ENCODE measurements at places on chromosomes 13 and 19.

GRCh38 chr13:74128156-74128767, 5.9 kb downstream of the KLF12 start:
- no peak for DNase-seq

GRCh38 chr13:99639126-99639525, 137.9 kb downstream of the TM9SF2 start:
- DNase-seq = no peak

DNA sequence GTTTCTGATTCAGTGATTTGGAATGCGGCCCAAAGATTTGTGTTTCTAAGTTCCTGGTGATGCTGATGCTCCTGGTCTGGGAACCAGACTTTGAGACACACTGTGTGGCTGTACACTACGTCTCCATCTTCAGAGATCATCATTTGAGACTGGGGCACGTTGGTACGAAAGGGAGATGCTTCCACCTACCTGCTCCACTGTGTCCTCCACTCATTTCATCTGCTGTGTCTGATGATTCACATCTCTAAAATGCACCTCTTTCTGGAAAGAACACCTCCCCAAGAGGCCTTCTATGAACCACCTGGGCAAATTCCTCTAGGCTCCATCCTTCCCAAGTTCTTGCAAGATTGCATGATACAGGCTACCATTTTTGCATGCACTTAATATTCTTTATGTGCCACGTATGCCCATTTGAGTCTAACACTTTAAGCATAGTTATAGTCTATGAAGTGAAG, 58.6 kb downstream of the ERCC5 start:
- no peak for DNase-seq

GRCh38 chr13:73259061-73260017, 200.5 kb downstream of the KLF5 start:
- DNase-seq = no peak

- DNase-seq = no peak
Measured at GRCh38 chr13:41034881-41035280, 15.8 kb upstream of the ELF1 start.

GRCh38 chr19:14089662-14090508, 666 bp downstream of the SAMD1 start:
- peak; percentile 50 for DNase-seq

- no peak for DNase-seq
Measured at GRCh38 chr13:95452375-95452774, 100.1 kb upstream of the CLDN10 start.

GRCh38 chr13:35198613-35199200, 256.6 kb downstream of the NBEA start:
- no peak for DNase-seq

DNA sequence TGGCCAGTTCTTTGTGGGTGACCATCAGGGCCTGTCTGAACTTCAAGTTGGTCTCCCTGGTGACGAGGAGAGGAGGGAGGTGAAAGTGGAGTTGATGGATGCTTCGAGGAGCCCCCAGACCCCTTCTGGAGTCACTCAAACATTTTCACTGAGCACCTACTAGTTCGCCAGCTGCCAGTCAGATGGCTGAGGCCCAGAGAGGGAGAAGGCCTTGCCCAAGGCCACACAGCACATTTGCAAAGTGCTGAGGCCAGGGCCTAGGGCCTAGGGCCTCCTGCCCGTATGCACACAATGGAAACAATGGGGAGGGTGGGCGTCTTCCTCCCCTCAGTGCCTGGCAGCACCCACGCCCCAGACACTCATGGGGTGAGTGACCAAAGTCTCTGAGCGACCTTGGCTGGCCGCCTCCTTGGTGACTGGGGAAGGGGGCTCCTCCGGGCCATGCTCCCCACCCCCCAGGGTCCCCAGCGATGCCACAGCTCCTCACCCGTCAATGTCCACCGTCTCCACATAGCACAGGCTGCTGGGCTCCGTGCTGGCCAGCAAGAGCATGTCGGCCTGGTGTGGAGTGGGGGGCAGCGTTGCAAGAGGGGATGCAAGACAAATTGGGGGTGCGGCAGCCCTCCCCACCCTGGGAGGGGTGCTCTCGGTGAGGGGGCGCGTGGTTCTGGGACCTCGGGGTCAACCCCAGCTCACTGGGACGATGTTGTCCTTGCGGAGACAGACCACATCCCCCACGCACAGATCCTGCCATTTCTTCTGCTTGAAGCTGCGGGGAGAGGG, 6.5 kb downstream of the ATP8B3 start:
- no peak for DNase-seq

GRCh38 chr19:5172859-5173630, 167.6 kb downstream of the PTPRS start:
- no peak for DNase-seq

DNA sequence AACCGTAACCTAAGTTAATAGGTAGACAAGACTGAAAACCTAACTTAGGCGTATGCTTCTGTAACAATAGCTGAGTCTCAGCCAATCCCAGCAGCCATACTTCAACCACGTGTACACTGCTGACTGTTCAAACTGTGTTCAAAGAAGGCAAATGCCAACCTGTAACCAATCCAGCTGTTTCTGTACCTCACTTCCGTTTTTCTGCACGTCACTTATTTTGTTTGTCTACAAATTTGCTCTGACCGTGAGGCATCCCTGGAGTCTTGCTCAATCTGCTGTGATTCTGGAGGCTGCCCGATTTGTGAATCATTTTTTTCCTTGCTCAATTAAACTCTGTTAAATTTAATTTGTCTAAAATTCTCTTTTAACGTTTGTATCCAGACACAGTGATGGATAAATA, 59.2 kb downstream of the EDNRB start:
- DNase-seq = no peak

DNA sequence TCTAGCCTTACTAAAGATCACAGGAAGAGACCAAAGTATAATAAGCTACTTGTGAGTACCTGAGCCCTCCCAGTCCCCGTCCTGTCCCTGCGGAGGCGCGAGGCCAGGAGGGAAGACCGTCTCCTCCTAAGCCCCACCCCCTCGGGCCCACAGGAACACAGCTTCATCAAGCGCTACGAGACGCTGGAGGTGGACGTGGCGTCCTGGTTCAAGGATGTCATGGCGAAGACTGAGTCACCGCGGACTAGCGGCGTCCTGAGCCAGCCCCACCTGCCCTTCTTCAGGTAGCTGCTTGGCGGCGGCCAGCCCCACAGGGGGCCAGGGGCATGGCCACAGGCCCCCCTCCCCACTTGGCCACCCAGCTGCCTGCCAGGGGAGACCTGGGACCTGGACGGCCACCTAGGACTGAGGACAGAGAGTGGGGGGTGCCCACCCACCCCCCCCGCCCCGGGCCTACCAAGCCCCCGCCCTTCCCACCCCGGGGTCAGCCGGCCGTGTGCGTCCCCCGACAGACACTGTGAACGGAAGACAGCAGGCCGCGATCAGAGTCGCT, 2.4 kb upstream of the TGFBR3L start:
- DNase-seq = no peak

DNA sequence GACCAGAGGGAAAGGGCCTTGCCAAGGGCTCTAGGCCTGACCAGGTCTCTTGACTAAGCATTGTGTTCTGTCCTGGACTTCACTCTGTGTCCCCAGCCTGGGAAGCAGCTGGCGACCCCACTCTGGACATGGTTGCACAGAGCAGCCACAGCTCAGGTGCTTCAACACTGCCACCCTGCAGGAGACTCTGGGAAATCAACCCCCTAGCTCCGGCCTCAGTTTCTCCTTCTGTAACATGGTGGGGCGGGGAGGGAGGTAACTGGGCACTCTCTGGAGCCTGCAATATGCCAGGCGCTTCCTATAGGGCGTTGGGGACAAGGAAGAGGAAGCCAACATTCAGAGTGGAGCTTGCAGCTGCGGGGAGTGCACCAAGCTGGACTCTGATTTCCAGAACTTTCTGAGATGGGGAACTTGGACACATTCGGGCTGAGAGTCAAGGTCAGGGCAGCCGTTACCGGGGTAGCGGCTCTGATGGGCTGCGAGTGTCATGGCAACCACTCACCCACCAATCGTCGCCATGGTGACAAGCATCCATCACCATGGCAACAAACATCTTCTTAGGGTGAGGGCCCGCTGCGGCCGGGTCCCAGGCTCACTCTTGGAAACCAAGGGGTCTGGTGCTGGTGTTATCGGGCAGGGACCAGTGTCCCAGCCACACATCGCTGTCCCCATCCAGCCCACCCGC, 12.8 kb downstream of the F2RL3 start:
- DNase-seq = no peak

- no peak for DNase-seq
Measured at GRCh38 chr13:60679131-60679530, 282.1 kb downstream of the TDRD3 start.

DNA sequence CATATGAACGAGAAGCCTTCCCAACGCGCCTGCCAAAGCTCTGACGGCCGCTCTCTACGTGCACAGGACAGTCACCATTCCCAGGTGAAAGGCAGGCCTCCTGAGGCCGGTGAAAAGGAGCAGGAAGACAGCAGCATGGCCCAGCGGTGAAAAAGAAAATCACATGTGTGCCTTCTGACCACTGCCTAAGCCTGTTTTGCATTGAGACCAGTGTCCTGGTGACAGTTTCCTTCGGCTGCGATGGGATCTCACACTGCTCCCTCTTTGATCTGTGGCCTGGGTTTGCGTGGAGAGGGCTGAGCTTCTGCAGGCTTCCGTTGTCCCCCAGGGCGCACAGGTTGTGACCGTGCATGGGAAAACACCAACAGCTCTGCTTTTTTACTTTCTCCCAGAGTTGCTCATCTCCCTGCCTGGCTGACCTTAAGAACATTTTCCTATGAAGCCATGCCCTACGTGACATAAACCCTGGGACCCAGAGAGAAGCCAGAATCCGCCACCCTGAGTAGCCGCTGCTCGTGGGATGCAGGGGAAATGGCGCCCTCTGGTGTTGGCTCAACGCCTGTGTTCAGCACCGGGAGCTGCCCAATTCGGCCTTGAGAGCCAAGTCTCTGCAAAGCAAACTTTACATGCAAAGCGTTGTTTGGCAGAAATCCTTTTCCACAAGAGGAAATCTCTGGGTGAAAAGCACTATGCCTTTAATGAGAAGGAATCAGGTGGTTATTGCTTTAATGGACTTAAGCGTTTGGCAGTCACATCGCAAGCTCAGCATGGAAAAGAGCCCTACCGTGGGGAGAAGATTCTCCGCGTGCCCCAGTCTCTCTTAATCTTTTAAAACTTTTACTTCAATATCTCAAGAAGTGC, 112.2 kb upstream of the GPR12 start:
- peak; percentile 67 for DNase-seq

All from hematopoietic multipotent progenitor cell treated with erythropoietin and hydrocortisone succinate and interleukin-3 and kit ligand, for 8 days (in vitro differentiated cells).